ENCODE measurements at places on chromosomes 6 and 20.

- ATAC-seq, result no peak
Measured at GRCh38 chr6:7439228-7439627, 49.6 kb downstream of the RIOK1 start.

DNA sequence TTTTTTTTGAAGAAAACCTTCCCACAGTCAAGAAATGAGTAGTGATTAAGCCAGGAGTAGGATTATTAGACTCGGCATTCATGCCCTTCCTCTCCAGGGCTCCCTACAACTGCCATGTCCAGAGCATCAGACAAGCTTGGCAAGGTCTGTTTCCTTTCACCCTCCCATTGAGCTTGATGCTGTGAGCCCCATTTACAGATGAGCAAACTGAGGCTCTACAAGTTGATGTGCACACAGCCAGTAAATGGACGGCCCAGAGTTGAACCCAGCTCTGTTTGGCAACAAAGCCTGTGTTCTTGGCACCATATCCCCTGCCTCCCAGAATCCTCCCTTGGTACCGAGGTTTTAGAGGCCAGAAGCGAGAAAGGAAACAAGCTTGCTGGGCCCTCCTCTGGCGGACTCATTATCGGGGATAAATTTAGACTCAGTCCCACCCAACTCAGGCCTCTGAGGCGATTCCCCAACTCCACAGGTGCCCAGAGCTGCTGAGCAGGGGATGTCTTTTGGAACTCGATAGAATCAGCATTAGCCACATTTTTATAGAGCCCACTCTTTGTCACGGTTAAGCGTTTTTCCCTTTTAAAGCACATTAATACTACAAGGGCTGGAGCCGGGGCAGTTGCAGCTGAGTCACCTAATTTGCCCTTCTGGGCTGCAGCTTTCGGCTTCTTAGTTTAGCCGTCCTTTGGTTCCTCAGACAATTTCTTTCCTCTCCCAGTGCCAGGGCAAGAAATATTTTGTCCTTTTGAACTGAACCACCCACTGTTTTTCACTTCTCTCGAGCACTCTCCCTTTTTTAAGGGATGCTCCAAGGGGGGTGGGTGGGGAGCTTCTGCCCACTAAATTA is 23.0 kb upstream of the NFATC2 start:
- no peak for ATAC-seq

- ATAC-seq, result peak; percentile 6
Measured at GRCh38 chr6:31139599-31139998, 733 bp upstream of the PSORS1C2 start.

DNA sequence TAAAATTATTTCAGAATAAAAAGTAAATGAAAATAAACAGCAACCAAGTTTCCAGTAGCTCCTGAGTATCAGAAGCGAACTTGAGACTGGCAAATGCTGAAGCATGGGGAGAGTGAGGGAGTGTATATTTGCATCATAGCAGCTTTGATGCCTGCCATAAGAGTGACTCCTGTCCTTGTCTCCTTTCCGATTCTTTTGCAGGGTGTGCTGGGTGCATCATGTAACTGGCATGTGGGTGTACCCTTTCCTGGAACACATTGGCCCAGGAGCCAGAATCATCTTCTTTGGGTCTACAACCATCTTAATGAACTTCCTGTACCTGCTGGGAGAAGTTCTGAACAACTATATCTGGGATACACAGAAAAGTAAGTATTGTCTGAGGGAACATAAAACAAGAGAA is 117.4 kb downstream of the ADAT2 start:
- ATAC-seq, result no peak

DNA sequence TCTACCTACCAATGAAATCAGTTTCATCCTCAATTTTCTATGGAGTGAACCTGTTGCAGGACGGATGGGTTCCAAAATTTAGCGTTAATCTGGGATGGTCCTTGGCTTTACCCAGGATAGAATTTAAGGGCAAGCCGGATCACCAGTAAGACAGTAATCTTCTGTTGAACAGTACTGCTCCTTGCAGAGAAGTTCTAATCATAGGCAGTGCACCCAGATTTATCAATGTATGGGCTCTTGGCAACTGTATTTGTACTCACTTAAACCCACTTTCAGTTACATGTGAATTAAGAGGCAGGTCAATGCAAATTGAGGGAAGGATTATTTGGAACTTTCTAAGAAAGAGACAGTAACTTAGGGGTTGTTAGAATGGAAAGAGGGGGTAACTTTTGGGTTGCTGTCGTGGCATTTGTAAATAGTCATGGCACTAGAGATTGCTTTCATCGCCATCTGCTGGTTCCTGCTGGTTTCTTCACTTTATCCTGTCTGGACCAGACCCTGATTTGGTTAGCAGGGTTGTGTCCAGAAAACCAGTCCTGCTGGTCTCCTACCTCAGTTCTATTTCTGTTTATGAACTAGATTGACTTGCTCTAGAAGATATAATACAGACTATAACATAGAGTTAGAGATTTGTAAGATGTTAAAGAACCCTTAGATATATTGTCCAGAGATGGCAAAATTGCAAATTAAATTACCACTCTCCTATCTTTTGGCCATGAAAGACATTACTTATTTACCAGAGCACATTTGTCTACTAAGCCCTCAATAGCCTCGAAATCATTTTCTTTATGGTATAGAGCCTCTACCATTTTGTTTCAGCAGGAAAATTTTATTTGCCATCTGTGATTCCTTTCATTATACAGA is 646.3 kb downstream of the UTRN start:
- ATAC-seq, result peak; percentile 82

- no peak for ATAC-seq
Measured at GRCh38 chr6:70389261-70389660, 24.0 kb upstream of the FAM135A start.

- ATAC-seq, result no peak
Measured at GRCh38 chr20:52365688-52366087, 174.1 kb upstream of the ZFP64 start.

DNA sequence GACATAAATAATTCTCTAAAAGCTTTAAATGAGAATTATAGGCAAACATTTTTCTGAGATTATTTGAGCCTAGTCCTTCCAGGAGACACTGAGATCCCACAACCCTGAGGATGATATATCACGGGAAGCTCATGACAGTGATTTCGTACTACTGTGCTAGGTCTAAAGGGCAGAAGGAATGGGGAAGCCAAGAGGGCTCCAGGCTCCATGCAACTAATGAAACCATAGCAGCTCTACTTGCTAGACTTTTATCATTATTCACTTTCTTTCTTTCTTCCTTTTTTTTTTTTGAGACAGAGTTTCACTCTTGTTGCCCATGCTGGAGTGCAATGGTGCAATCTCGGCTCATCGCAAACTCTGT is 57.3 kb upstream of the SGK1 start:
- ATAC-seq, result no peak

All from SK-N-SH treated with all-trans-retinoic acid at 6 μM for 48 hours (cell line).